ENCODE measurements at places on chromosomes 16 and 17.

DNA sequence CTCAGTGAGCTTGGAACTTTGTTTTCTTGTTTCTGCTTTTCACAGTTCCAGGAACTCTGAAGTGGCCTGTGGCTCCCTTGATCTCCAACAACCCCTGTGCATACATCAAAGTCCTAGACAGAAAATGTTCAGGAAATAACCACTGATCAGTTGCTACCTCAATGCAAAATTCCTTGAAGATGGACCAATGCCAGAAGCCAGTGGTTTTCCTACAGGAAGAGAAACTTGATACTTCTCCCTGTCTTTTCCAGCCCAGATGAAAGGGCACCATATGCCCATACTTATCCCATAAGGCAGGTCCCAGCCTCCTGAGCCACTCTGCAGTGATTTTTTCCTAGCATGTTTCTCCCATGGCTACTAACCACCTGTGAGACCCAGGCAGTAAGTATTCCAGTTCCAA, 12.3 kb upstream of the CDRT4 start:
- no peak for DNase-seq

DNA sequence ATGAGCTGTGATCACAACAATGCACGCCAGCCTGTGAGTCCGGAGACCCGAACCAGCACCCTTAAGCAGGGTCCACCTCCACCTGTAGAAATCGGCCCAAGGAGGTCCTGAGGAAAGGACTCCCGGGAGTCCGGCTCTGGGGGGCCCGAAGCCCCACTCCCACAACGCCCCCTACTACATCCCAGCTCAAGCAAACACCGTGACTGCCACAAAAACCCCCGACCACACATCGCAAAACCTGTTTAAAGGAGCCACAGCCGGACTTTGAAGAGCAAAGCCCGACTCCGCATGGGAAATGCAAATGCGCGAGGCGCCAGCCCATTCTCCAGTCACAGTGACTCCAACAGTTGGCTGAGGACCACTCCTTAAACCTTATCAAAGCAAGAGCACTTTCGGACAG, 682.4 kb downstream of the KCNJ18 start:
- DNase-seq: no peak

DNA sequence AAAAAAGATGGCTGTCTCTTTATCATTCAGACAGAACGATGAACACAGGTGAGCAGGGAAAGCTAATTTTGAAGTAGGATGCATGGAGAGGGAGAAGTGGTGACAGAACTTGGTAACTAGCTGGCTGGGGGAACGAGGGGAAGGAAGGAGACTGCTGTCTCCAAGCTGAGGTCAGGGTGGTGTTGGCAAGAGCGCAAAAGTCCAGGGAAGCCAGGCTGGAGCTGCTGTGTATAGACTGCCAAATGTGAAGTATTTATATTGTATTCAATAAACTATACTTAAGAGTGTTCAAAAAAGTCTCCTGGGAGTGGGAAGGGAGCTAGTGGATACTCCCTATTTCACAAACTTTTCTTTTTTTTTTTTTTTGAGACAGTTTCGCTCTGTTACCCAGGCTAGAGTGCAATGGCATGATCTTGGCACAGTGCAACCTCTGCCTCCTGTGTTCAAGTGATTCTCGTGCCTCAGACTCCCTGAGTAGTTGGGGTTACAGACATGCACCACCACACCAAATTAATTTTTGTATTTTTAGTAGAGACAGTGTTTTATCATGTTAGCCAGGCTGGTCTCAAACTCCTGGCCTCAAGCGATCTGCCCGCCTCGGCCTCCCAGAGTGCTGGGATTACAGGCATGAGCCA, 8.2 kb downstream of the TMEM106A start:
- no peak for DNase-seq

DNA sequence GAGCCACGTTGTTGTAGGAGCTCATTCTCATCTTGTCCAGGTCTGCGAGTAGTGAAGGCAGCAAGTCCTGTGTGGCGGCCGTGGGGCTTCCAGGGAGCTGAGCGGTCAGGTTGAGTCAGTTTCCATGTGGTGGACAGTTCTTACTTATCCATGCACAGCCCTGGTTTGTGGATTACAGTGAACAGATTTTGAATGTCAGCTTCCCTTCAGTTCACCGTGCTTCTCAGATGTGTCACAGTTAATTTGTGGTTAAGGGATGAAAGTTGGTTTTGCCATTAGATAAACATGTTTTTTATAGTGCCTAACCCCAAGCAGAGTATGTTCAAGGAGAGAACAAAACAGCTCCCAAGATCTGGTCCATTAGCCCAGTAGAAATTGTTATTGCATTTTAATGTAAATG, 103.1 kb downstream of the RPTOR start:
- DNase-seq: no peak

GRCh38 chr17:28916302-28916934, 13.5 kb upstream of the DHRS13 start:
- no peak for DNase-seq

DNA sequence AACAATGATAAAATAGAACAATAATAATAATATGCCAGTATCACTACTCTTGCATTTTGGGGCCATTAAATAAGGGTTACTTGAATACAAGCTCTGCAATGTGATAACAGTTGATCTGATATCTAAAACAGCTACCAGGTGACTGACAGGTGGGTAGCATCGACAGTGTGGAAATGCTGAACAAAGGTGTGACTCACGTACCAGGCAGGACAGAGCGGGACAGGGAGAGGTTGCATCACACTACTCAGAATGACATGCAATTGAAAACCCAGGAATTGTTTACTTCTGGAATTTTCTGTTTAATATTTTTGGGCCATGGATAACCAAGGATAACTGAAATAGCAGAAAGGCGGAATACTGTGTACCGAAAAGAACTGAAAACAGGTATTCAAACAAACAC, 15.8 kb upstream of the ZNF19 start:
- DNase-seq: no peak

GRCh38 chr16:49024896-49025295, 256.7 kb downstream of the CBLN1 start:
- DNase-seq: no peak

- no peak for DNase-seq
Measured at GRCh38 chr17:78429618-78429995, 51.2 kb downstream of the PGS1 start.

DNA sequence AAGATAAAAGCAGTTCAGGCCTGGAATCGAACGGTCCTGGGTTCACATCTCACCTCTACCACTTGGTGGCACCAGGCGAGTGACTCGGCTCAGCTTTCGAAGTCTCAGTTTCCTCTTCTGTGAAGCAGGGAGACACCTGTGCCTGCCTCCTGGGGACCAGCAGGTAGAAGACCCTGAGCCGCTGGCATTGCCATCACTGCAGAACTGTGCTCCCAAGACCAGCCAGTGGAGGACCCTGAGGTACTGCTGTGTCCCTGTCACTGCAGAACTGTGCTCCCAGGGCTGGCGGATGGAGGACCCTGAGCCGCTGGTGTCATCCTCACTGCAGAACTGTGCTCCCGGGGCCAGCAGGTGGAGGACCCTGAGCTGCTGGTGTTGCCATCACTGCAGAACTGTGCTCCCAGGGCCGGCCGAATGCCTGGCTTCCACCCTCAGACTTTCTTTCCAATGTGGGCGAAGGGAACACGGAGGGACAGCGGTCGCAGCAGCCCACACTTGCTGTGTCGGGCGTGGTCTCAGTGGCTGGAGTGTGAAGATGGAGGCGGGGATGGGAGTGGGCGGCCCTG, 8.7 kb upstream of the SLC7A5 start:
- DNase-seq: no peak
